ENCODE measurements at places on chromosomes 2 and 18.

- DNase-seq: no peak
Observed at GRCh38 chr18:3401669-3402620, 48.0 kb upstream of the TGIF1 start.

DNA sequence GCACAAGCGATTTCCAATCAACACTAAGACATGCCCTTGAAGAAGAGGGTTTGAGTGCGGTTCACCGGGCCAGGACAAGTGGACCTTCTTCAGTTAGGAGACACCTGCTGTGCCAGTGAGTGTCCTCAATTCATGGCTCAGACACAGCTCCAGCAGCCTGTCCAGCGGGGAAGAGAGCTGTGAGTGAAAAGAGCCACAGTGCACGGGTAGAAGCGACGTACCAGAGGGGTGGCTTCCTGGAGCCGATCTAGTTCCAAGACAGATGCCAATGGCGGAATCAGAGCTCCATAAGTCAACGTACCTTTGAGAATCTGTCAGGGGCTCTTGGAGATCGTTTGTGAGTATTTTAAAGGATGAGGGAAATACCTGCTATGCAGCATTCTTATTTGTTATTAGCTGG is 119.9 kb upstream of the SALL3 start:
- no peak for DNase-seq

- no peak for DNase-seq
Observed at GRCh38 chr18:45071956-45072355, 391.3 kb downstream of the SETBP1 start.

DNA sequence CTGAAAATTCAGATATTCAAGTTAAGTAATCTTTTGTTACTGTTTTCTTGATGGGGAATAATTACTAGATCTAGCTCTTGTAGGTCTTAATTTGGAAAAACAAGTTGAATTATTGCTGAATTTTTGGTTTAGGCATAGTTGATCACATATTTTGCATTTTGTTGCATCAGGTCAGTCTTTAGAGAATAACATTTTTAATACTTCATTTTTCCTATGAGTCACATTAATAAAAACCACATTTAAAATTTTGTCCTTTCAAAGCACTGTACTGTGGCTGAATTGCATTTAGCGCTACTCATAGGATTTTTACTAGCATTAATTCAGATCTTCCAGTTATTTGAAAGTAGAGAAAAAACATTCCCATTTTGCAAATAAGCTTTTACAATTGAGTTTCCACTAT is 23.2 kb downstream of the MAP4K4 start:
- no peak for DNase-seq

DNA sequence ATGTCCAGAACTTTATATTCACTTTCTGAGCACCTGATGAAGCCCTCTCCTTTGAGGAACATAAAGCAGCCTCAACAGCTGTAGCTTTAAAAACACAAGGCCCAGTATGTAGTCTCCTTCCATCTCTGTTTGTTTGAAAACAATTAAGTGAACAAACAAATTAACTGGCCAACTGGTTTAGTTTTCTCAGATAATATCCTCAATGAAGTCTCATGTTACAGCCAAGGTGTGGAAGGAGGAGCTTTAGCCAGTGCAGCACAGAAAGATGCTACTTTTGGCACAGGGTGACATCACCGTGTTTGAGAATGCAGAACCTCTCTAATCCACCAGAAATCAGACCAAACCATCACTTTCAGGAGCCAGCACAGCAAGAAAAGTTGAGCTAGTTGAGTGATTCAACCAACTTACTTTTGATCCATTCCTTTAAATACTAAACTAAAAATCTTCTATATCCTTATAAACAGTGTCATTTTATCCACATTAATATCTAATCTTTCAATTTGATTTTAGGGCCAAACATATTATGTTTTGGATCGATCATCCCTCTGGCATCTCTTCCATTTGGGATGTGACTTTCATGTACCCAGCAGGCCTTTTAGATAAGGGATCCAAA is 488.7 kb downstream of the ARHGAP15 start:
- DNase-seq: no peak

DNA sequence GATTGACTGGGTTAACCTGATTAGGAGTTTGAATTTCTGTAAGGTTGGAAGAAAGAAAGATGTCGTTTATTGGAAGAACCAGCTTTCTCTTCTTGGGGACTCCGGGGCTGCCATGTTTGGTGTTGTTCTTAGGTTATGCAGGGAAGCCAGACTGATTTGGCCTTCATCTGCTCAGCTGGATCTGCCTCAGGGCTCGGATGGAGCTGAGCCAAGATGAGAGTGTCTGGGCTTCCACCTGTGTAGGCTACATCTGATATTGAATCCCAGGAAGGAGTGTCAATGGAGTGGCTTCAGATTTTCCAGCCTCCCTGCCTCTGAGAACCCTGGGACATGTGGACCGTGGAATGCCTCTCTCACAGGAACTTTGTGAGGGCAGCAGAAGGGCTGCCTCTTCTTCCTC is 126.1 kb downstream of the WDSUB1 start:
- DNase-seq: no peak

DNA sequence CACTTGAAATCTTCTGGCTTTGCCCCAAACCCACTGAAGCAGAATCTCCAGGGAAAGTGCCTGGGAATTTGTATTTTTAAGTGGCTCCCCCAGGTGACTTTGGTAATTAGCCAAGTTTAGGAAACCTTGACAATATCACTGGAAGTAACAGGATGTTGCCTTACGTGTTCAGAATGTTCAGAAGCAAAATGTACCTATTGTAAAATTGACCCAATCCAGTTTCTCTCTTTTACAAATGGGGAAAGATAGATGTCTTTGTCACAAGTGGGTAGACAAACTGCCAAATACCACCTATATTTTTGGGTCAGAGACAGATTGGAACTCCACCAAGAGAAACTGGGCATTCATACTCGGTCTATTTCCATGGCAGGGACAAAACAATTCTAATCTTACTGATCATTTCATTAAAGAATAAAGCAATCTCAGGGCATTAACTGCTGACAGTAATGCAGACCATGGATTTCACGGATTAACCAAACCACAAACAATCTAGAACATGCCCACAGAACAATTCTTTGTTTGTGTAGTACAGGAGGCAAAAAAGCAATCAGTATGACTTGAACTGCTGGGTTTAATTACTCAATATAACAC is 255.8 kb downstream of the ERBB4 start:
- no peak for DNase-seq

DNA sequence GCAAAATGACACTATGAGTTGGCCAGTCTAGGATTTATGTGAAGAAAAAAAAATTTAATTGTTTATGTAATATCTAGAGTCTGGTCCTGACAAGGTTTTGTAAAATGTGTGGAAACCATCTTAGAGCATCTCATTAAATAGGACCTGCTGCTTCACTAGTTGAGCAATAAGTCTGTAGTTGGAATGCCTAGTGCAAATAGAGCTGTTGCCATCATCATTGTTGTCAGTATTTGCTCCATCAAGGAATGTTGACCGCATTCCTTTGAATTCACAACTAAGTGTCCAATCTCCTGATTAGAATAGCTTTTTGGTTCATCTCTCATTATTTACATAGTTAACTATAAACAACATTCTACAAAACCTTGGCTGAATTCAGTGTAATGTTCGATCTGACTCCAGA is 32.2 kb upstream of the RPE start:
- no peak for DNase-seq

- DNase-seq: no peak
Observed at GRCh38 chr2:36859366-36859792, 107.0 kb downstream of the STRN start.

- no peak for DNase-seq
Observed at GRCh38 chr2:225083276-225083675, 41.0 kb upstream of the DOCK10 start.

- DNase-seq: no peak
Observed at GRCh38 chr2:159126432-159127022, 158.1 kb downstream of the TANC1 start.

- DNase-seq: no peak
Observed at GRCh38 chr18:49884959-49885358, 71.6 kb upstream of the ACAA2 start.

GRCh38 chr2:12666445-12666844 is 50.3 kb upstream of the TRIB2 start:
- no peak for DNase-seq

- no peak for DNase-seq
Observed at GRCh38 chr2:191690327-191690726, 12.4 kb downstream of the NABP1 start.

- DNase-seq: no peak
Observed at GRCh38 chr2:72813841-72814240, 12.0 kb downstream of the EXOC6B start.

DNA sequence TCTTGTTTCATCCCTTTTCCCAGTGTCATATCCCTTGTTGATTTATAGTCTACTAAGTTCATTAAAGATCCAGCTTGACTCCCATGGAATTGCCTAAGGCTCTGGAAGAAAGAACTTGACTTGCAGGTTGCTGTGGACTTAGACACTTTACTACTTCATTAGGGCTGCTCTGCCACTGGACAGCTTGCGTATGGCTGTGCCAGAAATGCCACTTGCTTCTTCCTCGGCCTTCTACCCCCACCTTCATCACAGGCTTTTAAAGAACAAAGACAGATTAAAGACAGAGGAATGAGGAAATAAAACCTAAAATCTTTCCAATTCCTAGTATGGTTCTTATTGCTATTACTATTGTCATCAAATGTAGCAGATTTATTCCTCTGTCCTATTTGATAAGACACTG is 591.7 kb downstream of the BCL11A start:
- no peak for DNase-seq

DNA sequence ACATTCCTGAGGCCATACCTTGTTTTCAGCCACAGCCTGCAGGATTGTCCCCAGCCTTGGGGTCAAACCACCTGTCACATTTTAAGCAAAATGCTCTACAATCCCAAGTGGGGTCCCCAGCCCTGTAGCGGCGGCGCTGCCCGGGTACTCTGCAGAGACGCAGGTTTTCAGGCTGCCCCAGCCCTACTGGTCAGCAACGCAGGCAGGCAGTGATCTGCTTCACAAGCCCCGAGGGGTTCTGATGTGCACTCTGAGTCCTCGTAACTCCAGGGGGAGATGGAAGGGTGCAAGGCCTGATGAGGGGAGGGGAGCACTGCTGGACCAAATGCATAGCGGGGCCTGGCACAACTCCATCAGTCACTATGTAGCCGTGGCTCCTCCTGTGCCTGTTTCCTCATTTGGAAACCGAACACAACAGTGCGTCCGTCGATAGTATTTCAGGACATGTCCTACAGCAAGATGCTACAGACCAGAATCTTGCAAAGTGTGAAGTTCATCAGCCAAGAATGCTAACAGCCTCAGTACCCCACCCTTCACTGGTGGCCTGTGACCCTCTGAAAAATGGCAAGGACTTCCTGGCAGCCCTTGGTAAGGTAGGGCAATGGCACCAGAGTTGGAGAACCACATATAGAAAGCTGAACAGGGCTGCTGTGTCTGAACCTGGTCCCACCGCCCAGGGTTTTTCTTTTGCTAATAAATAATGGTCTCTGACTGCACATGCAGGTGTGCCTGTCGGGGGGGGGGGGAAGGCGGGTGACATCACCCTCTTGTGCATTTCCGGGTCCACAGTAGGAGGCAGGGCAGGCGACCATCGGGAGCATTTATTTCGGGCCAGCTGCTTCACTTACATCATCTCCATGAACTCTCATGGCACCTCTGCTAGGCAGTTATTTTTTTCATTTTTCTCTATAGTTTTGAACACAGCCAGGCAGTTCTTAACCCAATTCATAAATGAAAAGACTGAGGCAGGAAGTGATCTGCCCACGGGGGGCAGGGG is 50.6 kb upstream of the TFCP2L1 start:
- DNase-seq: no peak

- DNase-seq: no peak
Observed at GRCh38 chr2:240615820-240616547, 9.3 kb upstream of the GPR35 start.

DNA sequence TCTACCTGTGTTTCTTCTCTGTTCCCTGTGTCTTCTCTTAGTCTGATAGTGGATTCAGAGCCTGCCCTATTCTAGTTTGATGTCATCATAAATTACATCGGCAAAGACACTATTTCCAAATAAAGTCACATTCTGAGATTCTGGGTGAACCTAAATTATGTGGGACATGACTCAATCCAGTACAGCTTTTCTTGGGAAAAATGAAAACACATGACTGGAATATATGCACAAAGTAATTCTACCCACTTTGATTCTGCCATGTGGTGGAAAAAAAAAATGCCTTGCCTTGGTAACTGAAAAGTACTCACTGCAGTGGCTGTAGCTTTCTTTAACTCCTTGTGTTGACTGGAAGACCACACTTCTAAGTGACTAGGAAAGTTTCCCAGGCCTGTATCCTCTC is 73.7 kb downstream of the LRATD1 start:
- no peak for DNase-seq

- no peak for DNase-seq
Observed at GRCh38 chr18:7254163-7254562, 23.3 kb downstream of the LRRC30 start.

DNA sequence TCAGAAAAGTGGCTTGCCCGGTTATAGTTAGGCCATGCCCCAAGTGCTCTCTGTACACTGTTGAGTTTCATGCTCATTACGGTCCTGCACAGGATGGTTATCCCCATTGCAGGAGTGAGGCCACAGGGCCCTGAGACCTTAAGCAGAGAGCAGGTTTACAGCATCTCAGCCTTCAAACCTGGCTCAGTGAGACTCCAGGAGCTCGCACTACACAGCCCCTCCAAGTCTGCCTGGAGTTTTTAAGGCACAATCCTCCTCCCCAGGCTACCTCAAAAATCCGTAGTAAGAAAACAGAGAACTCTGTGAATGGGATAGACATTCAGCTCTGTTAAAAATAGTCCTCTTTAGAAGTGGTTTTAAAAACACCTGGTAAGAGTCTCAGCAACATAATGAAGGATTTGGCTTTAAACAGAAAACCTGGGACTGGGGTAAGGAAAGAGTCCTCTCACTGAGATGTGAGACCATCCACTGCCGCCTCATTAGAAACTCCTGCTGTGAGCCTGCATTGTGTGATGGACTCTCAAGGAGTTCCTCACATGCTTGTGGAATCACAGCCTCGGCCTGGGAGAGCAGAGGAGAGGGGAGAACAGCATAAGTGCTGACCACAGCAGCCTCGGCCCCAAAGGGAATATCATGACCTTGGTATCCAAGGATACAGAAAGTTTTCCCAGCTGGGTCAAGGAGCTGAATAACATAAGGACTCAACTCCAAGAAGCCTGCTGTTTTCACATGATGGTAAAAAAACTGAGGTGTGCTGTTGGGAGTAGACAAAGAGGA is 214.8 kb downstream of the ATAD2B start:
- DNase-seq: no peak

GRCh38 chr2:236772220-236772837 is 202.7 kb downstream of the ACKR3 start:
- DNase-seq: no peak

All from AG09309 (cell line).